ENCODE measurements at places on chromosomes 4 and X.

DNA sequence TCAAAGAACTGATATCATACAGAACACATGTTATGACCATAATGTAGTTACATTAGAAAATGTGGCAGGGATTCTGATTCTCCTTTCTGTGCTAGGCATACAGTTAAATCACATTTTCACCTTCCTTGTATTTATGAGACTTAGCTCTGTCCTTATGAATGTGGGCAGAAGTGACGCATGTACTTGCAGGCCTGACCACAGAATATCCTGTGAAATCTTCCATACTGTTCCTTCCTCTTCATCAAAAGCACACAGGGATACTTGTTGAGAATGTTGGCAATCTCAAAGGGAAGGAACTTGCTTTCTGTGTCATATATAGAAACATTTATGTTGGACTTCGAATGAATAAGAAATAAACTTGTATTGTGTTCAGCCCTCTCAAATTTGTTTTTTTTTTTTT is 17.2 kb upstream of the MYOZ2 start:
- no peak for DNase-seq

DNA sequence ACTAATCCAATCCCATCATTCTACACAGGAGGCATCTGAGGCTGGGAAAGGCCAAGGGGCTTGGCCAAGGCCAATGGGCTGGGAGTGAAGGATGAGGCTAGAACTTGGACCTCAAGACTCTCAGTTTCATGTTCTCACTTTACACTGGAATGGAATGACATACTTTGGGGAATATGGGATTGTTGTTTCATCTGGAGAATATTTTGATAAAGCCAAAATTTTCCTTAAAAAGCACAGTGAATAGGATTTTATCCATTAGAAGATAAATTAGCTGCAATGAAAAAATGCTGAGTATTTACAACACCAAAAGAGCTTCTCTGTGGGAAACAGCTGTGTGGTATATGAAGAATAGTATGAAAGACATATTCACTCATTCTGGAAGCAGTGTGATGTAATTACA is 29.3 kb downstream of the SMIM20 start:
- DNase-seq: no peak

GRCh38 chr4:146159384-146160058 is 16.0 kb upstream of the LSM6 start:
- DNase-seq: no peak

DNA sequence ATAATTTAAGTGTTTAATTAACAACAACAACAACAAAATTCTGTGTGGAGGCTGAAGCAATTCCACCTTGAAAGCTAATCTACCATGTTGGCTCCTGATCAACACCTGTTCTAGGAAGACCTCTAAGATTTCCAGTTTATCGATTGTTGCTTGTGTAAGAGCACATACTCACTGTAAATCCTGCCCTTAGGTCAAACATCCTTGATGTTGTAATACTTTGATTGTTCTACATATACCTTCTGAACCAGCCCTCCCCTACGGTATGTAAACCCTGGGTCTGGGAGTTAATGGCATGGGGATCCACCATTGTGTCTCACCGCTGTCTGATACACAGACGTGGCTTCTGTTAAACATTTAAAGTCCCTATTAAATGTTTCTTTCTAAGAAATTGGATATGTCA is 73.2 kb downstream of the RASL11B start:
- DNase-seq: no peak

DNA sequence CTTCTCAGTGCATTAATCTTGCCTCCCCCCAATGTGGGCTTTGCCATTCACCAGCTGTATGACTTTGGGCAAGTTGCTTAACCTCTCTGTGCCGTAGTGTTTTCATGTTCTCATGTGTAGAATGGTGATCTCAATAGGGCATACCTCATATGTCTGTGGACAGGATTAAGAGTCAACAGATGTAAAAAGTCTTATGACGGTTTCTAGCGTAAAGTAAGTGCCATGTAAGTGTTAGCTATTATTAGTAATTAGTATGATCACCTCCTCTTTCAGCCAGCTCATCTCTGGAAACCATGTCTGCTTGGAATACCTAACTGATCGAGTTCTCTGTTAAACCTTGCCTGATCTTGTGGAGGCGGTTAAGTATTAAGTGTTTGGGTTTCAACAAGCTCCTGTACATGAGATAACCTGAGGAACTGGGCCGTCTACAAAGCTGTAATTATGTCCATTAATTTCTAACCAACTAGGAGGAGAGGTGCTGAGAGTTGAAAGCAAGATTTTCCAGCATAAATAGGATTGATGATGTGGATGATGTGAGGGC is 66.3 kb downstream of the TSC22D3 start:
- DNase-seq: no peak

DNA sequence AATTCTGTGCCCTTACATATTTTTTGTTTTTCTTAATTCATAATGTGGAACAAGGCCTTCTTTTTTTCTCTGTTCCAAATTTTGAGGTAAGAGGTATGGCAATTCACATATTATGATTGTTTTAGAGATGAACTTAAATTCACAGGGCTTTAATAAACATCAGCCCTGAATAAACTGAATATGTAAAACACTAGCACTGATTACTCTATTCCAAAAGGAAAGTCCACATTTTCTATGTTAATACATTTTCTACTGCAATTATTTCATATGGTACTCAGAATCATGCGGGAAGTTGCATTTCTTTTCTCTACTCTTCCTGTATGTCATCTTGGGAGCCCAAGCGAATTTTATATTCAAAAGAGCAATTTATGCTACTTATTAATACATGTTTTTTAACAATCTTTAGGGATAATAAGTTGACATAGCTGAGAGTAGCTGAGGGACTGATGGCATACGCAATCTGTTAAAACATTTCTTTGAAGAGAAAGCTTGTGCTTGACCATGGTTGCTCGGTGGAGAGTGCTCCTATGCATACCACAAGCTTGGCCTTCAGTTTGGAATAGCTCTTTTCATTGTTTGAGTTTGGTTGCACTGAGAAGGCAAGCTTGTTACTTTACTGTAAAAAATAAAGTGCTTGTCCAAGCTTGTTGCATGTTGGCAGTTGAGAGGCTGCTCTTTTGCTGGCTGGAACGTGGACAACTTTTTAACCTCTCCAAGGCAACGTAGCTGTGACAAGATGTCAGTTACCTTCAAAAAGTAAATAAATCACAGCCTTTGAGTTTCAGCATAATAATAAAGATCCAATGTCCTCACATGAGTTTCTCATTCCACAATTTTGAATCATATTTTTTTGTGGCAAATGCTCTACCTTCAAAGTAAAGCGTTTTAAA is 196.3 kb upstream of the SPRY1 start:
- no peak for DNase-seq

DNA sequence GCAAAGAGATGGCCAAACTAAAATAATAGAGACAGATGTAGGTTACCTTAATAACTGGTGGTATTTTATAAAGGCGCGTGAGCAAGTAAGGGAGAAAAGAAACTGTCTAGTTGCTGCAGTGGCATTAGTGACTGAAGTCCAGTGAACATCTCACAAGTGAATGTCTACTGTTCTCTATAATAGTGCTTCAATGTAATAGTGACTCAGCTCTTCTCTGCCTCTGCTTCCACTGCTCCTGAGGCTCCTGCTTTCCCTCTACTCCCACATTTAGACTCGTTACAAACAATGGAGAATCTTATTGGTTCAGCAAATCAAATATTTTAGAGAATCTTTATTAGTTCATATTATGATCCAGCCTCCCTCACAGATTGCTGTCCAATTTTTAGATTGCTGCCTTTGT is 779.1 kb upstream of the HTR2C start:
- DNase-seq: no peak

DNA sequence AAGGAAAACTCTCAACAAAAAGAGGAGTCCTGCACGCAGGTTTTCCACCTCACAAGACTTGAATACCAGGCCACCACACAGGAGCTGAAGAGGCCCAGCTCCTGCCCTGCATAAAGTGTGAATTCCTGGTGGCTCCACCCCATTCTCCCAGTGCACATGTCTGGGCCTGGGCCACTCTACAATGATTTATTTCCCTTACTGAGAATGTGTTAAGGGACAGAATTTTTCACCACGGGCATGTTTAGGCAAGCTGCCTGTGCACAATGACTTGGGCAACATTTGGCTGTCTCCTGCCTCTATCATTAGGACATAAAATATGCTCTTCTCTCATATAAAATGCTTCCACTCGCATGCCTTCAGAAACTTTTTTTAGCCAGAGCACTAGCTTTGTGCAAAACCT is 197.1 kb downstream of the SLC7A11 start:
- no peak for DNase-seq

GRCh38 chrX:111470681-111471403 is 40.6 kb upstream of the SERTM2 start:
- no peak for DNase-seq

GRCh38 chrX:108426262-108426661 is 12.0 kb downstream of the COL4A6 start:
- no peak for DNase-seq

GRCh38 chr4:39621582-39621981 is 17.1 kb downstream of the SMIM14 start:
- DNase-seq: no peak

DNA sequence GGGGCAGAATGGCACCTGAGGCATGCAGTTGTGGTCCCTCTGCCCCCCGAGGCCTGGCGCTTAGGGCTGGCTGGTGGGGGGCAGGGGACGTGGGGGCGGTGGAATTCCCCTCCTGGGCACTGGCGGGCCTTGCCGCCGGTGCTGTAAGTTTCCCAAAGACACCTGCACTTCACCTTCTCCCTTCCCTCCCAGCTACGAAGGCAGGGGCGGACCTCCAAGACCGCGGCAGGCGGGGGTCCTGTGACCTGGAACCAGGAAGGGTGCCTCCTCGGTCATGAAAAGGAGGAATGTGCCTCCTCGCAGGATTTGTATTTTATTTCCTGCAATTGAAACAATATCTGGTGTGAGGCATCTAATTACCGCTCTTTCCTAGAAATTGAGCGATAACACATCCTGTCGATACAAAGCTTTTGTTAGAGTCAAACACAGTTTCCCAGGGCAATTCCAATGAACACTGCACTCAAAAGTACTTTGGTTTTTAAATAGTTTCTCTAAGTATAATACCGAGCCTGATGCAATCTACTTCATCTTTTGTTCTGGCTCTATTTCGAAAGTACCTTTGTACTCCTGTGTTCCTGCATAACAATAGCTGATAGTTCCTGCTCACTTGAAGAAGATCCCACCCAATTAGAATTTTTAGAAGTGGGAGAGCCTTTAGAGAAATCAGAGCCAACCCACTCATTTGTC is 12.3 kb upstream of the ADRA2C start:
- DNase-seq: no peak

DNA sequence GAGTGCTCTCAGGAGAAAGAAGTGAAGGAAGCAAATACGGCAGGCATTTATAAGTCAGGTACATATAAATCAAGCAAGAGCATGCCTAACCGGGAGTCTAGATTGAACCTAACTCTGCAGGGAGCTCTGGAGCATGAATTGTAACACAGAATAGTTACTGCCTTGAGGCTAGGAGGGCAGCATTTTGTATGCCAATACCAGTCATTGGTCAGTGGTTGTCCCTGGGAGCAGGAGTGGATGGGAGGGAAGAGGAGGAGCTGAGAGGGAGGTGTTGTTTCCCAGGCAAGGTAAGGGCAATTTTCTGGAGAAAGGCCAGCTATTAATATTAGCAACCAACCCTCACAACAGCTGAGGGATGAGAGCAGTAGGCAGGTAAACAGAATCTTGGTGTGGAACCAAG is 224.7 kb upstream of the DCAF8L1 start:
- no peak for DNase-seq

DNA sequence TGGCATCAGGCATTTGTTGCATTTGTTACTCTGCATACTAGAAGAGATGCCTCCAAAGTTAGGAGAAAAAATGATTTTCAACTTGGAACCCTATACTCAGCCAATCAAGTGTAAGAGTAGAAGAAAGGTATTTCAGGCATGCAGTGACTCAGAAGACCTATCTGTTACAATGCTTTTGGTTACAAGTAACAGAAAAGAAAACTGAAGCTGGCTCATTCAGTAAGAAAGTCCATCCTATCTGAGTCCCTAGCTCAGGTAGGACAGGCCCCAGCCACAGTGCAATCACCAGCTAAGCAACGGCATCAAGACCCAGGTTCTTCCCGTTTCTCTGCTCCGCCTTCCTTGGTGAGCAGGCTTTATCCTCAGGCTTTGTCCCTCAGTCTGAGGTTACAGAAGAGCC is 23.3 kb downstream of the MECP2 start:
- no peak for DNase-seq

DNA sequence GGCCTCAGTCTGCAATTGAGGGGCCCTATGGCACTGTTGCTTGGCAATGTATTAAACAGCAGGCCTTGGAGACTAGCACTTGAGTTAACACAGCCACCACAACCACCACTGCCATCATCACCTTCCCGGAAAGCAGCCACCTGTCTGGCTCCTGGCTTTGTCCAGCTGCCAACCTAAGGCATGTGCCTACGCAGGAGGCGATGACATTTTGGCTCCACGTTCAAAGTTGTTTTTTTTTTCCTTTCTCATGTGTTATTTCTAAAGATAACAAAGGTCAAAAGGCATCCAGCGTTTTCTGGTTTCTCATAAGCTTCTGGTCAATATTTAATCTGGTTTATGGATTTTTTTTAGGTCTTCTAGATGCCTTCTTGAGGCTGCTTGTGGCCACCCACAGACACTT is 7.5 kb downstream of the CLDN2 start:
- no peak for DNase-seq

- DNase-seq: no peak
These were observed 905.0 kb downstream of the RAB28 start for GRCh38 chr4:12579172-12579571.

DNA sequence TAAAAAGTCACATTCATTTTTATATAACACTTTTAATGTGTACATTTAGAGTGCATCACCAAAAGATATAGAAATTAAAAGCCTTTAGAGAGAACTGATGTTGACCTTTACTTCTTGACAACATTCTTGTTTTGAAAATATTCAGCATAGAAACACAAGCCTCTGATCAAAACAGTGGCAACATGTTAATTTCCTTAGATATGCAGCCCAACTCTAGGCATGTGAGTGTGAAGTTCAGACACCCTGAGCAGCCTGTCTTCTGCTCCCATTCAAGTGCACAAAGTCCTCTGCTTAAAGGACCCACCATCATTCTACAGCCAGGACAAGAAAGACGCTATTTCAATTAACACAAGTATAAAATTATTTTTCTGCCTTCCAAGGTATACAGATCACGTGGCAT is 60.0 kb downstream of the PPP3CA start:
- no peak for DNase-seq

Measured in SHP77 (cell line).